ENCODE measurements at places on chromosomes 12 and 14.

GRCh38 chr12:38930990-38931389 is 25.6 kb upstream of the CPNE8 start:
- DNase-seq, result no peak

GRCh38 chr12:51403681-51404136 is 12.5 kb upstream of the GALNT6 start:
- no peak for DNase-seq

DNA sequence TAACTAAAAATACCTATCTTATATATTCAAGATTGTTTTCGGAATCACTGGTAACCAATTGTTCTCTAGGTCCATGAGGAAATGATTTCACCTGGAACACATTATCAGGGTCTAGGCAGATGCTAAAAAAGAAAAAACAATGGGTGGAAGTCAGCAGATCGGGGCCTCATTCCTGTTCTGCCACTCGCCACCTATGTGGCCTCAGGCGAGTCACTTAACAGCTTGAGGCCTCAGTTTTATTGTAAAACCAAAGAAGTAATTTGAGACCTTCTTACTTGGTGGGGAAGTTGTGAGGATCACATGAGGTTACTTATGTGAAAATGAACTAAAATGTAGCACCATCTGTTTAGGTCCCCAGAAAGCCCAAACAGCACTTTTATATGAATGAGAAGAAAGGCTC is 6.2 kb upstream of the RNASE10 start:
- no peak for DNase-seq

DNA sequence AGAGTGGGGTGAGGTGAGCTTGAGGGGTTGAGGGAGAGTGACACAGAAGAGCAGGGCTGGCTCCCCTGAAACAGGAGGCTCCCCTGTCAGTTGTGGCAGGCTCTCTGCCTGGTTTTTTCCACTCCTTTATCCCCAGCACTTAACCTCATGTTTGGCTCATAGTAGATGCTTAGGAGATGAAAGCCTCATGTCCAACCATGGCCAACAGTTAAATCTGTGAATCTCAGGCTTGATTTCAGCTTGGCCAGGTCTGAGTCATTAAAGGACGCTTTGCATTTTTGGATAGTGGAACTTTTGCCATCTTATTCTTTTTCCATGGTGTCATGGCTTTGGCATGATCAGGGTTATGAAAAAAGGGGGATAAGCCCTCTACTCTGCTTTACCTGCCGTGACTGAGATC is 117.2 kb downstream of the CACNA1C start:
- no peak for DNase-seq

GRCh38 chr12:48907245-48907644 is 18.0 kb downstream of the FKBP11 start:
- no peak for DNase-seq

DNA sequence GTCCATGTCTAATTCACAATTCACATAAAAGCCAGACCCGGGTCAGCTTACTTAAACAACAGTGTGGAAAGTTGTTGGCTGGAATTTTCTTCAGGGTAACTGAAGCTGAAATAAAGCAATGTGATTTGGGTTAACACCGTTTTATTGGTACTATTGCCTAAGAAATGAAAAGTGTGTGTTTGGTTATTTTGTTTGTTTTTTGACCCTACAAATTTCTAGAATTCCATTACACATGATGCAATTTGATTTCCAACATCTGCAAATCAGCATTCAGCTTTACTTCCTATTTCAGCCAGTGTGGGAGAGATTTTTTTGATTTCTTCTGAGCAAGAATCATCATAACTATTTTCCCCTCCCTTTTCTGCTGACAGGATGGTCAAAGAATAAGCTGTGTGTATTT is 45.7 kb upstream of the CLMN start:
- DNase-seq, result no peak

DNA sequence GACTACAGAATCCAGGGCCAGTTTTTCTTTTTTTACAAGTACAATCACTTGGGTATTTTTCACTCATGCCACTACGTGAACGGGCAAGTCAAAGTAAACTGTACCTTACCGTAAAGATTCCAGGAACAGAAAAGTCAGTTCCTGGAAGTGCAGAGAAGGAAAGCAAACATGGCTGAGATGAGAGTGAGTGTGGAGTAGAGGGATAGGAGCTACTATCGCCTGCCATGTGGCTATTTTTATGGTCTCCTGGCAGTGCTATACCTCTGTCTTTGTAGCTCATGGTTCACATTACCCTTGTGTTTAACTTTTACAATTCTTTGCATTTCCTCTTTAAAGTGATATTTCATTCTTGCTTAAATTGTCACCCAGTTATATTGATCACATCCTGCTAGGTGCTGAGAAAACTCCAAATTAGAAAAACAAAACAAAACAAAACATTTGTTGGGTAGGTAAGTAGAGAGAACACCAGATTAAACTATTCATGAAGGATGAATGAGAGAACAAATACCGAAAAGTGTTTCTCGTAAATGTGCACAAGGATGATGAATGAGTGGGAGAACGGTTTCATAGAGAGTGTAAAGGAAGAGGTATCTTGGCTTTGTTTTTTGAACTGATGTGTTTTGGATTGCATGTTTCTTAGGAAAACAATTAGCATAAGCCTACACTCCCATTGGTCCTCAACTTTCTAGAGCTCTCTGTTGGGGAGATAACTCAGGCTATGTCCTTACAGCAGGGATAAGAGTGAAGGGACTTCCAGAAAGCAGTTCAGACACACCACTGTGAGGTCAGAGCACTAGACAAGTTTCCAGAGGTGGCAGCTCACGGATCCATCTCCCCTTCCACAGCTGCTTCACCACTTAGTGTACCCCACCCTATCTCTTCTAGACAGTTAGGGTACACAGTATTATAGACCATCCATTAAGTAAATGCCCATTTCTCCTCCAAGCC is 163.7 kb downstream of the IPO8 start:
- no peak for DNase-seq

DNA sequence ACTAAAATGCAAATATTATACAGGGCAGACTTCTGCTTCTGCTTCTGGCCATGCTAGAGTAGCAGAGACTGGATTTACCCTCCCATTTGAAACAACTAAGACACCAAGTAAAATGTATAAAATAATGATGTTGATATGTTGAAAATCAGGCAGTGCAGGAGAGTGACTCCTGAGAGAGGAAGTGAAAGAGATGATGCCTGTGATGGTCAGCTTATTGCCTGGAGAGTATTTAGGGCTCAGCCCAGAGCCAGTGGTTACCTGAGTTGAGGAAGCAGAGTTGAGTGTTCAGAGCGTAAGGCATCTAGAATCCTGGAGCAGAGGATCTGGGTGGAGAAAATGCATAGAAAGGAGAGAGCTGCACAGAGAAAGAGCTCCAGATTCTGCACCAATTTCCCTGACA is 131.8 kb upstream of the C14orf180 start:
- no peak for DNase-seq

DNA sequence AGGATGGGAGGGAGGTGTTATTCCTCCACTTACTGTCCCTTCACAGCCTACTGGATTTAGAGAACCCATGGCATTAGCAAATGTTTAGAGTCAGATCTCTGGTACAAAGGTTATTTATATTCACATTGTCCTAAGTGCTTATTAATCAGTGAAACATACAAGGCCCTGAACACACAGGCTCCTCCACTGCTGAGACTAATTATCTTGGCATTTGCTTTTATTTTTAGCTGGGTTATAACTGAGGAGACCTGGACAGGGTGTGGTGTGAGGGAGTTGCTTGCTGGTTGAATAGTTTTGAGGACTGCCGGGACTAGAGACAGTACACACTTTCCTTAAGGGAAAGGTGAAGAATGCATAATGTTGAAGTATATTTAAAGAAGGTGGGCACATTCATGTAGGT is 77.5 kb downstream of the FIGNL2 start:
- DNase-seq, result no peak

DNA sequence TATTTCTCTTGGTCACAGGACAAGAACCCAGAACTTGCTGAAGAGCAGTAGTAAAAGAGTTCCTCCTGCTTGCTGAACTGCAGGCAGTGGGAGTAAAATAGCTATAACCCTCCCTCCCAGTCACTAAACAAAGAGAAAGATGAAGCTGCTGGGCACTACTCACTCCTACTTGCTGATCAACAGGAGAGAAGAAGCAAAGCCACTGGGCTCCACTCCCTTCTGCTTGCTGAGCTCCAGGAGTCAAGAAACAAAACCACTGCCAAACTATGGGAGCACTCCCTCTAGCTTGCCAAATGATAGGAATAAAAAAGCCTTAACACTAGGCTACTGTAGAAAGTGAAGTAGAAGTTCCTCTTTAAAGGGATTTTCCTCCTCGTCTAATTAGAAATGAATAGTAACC is 155.3 kb downstream of the RASSF9 start:
- DNase-seq, result no peak

GRCh38 chr14:85214471-85214870 is 315.5 kb upstream of the FLRT2 start:
- no peak for DNase-seq

GRCh38 chr12:104467346-104467837 is 10.6 kb downstream of the CHST11 start:
- DNase-seq, result no peak

GRCh38 chr12:21865846-21866245 is 75.4 kb downstream of the ABCC9 start:
- no peak for DNase-seq

DNA sequence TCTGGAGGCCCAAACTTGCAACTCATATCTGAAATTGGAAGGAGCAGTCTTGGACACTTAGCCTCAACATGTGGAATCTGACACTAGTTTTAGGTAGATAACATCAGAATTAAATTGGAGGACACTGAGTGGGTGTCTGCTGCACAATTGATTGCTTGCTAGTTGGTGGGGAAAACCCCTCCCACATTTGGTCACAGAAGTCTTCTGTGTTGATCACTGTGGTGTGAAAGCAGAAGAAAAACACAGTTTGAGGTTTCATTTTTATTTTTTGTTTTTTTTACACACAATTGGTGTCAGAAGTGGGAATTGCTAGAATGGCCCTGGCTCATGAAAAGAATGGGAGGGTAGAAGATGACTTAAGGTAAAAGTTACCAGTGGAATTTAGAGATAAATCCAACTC is 78.0 kb upstream of the CD163 start:
- DNase-seq, result no peak

DNA sequence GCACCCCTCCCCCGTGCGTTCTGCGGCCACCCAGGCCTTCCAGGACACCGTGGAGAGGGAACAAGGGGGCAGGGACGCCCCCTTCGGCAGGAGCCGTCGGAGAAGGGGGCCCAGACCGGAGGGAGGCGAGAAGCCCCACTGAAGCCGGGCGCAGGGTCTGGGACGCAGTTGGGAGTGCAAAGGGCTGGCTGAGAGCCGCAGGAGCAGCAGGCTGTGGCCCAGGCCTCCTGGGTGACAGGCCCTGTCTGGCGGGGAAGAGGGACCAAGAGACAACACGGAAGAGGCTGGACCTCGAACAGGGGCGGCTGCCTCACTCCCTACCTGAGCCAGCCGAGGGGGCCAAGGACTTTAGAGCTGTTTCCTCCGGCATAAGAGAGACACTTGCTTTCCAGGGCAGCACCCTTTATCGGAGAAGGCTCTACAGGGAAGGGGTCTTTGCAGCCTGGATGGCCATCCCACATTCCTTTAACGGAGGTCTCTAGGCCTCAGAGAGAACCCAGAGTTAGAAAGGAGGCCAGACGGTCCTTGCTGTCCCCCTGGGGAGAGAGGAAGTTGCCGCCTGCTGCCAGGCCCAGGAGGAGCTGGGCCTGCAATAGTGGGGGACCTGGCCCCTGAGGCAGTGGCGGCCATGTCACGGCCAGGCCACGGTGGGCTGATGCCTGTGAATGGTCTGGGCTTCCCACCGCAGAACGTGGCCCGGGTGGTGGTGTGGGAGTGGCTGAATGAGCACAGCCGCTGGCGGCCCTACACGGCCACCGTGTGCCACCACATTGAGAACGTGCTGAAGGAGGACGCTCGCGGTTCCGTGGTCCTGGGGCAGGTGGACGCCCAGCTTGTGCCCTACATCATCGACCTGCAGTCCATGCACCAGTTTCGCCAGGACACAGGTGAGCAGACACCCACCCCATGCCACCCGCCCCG is 1.3 kb downstream of the DTX1 start:
- DNase-seq, result no peak

DNA sequence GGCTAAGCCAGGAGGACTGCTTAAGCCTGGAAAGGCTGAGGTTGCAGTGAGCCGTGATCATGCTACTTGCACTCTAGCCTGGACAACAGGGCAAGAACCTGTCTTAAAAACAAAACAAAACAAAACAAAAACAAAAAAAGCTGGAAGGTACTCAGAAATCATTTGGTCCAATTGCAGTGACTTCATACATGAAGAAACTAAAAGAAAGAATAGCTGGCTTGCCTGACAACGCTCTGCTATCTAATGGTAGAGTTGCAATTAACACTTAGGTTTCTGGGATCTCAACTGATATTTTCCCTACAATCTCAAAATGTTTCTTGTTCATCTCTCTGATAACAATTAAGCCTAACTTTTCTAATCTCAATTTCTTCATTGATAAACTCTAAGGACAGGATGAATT is 13.7 kb downstream of the EEA1 start:
- DNase-seq, result no peak

- DNase-seq, result no peak
These were observed 13.4 kb downstream of the CDK17 start for GRCh38 chr12:96386794-96387193.

DNA sequence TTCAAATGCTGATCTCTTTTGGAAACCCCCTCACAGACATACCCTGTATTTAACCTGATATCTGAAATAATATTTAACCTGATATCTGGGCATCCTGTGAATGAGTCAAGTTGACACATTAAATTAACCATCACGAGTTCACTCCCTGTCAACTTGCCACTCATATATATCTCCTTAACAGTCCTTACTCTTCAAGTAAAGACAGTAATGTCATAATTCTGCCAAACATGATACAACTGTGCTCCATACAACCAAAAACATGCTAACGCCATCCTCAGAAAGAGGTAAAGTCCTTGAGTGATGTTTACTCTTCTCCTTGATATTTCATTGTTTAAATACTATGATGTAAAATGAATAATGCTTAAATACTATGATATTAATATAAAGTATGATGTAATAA is 105.0 kb downstream of the PLCZ1 start:
- DNase-seq, result no peak

DNA sequence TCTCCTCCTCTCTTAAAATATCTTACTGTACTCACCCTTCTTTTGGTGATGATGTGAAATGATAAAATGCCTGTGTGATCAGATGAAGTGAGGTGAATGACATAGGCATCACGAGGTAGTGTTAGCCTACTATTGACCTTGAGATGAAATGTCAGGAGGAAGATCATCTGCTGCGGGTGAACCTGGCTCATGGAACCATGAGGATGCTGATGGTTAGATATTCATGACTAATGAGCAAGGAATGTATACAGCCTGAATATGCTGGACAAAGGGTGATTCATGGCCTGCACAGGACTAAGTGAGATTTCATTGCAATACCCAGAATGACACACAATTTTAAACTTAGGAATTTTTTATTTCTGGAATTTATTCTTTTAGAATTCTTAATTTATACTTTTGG is 89.6 kb downstream of the DAAM1 start:
- DNase-seq, result no peak

DNA sequence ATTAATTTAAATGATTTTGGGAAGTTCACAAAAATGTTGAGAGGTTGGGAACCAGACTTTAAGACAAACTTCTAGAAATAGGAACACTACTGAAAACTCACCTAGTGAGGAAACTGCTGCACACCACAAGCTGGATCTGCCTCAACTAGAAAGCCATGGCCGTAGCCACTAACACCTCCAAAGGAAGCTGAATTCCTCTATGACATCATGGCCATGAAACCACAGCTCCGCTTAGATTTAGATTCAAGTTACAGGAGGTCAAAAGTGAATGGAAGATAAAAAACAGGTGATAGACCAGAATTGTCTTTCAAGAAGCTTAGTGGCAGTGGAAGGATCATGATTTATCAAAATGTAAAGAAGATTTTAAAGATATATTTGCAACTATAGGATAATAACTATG is 208.8 kb upstream of the ALG10 start:
- DNase-seq, result no peak
